ENCODE measurements at places on chromosomes 1 and 21.

DNA sequence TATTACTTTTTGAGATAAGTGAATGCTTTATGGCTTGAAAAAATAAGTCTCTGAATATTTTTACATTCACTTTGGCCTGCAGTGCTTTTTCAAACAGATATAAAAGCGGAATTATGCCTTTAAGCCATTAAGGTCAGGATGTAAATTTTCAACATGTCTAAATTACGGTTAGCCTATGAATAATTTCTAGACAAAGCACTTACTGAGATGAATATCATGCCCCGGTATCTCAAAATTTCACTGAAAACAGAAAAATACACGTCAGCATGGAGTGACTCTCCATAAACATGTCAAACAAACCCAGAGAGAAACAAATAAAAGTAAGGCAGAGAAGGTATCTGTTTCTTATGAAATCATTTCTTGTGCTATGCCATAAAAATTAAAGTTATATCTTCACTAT is 853.9 kb downstream of the KCNT2 start:
- no peak for DNase-seq

DNA sequence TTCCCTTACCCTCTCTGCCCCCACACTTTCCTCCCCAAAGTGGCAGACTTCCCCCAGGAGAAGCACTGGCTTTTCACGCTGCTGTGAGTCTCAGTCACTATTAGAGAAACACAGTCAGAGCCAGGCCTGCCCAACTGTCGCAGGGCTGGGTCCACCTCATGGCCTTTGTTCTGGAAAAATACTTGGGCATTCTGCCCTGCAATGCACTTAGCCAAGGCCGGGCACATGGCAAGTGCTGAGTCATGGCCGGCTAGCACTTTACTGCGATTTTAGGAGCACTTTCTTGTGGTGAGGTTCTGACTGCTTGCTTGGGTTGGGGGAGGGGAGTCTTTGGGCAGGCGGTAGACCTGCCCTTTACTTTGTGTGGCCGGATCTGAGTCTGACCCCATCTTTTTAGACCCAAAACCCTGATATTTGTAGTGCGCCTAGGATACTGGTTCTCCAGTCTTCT is 7.7 kb downstream of the EPHX1 start:
- DNase-seq, result peak; percentile 73

DNA sequence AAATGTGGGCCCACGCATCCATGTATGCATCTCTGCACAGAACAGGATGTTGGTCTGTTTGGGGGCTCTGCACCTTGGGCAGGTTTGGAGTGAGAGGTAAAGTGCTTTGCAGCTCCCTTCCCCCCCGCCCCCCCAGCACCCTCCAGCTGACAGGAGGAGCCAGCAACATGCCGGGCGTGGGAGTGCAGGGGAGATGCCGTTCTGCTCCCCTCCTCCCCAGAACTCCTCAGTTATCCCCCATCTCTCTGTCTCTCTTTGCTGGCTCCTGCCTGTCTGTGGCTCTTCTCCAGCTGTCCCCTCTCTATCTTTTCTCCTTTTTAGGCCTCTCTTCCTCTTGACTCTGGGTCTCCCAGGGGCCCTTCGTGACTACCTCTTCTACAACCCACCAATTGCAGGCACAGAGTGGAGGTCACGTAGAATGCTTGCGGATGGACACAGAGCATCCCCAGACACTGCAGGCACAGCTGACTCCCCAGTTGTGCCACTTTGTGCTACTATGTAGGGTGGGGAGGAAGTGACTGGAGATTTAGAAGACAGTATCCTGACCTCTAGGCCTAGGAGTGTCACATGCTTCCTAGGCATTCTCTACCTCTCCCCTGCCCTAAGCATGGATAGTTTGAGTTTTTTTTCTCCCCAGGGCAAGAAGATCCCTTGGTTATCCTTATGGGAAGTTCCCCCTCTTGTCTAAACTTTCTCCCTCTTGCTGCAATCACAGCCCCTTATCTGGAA is 1.7 kb upstream of the RORC start:
- no peak for DNase-seq

- peak; percentile 50 for DNase-seq
Observed at GRCh38 chr1:23664837-23665795, 26.5 kb upstream of the RPL11 start.

Data from epithelial cell of esophagus (primary cell).